Tibial nerve (tissue), 4 donors: ENCODE measurements at places on chromosomes 2 and 18. TPM values are rescaled to one million over a fixed set of nuclear protein-coding genes. Genes with fewer than 3 reads are reported as not detected.

CDH2 gene
- 7.5 TPM for total RNA-seq

AQP4 gene
- not detected for total RNA-seq

SERPINB3 gene
- total RNA-seq, result not detected

NAT8 gene
- total RNA-seq, result not detected

UPP2 gene
- total RNA-seq, result not detected

CFAP53 gene
- total RNA-seq, result 1.7 TPM

GCFC2 gene
- total RNA-seq, result 30.6 TPM

BCL2L11 gene
- total RNA-seq, result 16.7 TPM

CPS1 gene
- total RNA-seq, result 8.2 TPM

SLC40A1 gene
- 32.1 TPM for total RNA-seq

DNA sequence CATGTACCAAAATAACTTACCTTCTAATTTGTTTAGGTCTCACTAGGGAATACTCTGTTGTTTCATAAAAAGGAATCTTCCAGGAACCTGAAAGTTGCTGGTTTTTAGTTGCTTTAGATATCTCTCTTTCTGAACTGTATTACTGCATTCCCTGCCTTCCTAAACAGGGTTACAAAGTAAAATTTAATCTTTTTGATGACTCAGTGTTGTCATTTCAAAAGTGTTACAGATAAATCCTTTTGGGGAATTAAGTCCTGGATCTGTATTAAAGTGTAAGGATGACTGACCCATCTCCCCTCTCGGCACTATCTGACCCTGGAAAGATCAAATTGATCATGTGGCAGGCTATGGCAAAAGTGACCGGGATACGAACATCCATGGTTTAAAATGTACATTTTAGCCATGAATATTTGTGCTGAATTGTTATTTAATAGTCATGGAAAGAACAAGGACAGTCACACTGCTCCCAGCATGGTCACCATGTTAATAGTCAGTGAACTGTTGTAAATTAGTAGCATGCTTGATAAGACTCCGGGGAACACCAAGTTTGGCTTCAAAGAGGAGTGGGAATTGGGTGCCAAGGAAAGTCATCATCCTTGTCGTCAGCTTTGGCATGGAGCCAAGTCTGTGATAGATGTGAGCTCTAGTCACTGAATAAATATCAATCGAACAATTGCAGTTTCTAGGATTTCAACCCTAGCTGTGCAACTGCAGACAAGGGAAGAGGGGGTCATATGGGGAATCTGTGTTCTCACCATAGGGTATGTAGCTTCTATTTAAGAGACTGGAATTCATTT lies 4.2 kb downstream of the PLEKHA3 start:
- peak; percentile 28 for DNase-seq

DNA sequence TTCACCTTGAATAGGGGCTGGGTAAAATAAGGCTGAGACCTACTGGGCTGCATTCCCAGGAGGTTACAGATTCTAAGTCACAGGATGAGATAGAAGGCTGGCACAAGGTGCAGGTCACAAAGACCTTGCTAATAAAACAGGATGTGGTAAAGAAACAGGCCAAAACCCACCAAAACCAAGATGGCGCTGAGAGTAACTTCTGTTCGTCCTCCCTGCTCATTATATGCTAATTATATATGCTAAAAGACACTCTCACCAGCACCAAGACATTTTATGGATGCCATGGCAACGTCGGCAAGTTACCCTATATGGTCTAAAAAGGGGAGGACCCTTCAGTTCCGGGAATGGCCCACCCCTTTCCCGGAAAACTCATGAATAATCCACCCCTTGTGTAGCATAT lies 711.5 kb upstream of the KLHL29 start:
- no peak for DNase-seq

DNA sequence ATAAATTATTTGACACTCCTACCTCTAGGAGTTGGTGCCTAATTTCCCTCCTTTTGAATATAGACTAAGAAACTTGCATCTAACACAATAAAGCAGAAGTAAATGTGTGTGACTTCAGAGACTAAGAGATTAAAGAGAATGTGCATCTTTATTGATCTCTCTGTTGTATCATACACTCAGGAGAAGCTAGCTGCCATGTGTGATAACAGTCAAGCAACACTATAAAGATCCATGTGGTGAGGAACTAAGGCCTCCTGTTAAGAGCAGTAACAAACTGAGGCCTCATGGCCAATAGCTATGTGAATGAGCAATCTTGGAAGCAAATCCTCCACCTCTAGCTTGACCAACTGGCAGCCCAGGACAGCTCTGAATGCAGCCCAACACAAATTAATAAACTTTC lies 3.4 kb downstream of the FANCL start:
- DNase-seq, result no peak

- DNase-seq, result no peak
Measured at GRCh38 chr2:3285901-3286645, 91.5 kb downstream of the EIPR1 start.

GRCh38 chr2:61244694-61245093 lies 82.7 kb downstream of the C2orf74 start:
- DNase-seq, result no peak

GRCh38 chr18:44758861-44759631 lies 78.4 kb downstream of the SETBP1 start:
- DNase-seq, result no peak

DNA sequence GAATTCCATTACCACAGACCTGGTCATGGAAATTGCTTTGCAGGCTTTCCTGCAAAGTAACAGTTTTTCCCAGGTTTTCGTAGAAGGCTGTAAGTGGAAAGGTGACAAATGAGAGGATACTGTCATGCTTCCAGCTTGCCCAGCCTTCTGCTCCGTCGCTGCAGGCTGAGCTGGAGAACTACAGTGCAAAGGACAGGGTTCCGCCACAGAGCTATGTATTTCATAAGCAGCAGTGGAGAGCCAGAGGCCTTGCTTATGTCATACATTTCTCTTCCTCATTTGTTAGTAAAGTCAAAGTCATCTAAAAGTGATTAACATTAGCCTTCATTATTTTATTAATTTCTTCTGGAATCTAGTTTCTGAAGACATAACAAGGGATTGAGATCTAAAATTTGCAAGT lies 72.9 kb upstream of the RBM44 start:
- DNase-seq, result no peak

- DNase-seq, result no peak
Measured at GRCh38 chr18:36212301-36213171, 25.2 kb downstream of the MOCOS start.

DNA sequence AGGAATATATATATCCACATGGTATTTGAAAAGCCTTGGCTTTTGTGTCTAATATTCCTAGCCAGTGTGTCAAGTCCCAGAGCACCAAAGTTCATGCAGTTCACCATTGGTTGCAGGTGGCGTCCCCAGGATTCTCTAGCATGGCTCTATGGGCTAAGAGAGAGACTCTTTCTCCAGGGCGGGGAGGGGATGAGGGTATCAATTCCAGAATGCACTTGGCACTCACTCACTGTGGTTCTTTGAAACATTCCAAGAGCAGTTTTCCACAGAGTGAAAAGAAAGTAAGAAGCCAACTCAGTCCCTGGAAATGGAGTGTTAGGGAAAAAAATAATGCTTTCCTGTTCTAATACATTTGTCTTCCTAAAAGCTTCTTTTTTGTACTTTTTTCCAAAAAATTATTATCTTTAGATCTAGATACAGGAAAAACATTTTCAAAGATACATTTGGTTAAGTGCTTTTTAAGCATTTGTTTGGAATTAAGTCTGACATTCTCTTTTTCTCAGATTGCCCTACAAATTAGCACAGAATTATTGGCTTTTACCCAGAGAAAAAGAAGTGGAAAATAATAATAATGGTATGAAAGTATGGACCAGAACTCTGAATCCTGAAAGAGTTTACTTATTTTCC lies 239.9 kb downstream of the PAX3 start:
- DNase-seq, result no peak

DNA sequence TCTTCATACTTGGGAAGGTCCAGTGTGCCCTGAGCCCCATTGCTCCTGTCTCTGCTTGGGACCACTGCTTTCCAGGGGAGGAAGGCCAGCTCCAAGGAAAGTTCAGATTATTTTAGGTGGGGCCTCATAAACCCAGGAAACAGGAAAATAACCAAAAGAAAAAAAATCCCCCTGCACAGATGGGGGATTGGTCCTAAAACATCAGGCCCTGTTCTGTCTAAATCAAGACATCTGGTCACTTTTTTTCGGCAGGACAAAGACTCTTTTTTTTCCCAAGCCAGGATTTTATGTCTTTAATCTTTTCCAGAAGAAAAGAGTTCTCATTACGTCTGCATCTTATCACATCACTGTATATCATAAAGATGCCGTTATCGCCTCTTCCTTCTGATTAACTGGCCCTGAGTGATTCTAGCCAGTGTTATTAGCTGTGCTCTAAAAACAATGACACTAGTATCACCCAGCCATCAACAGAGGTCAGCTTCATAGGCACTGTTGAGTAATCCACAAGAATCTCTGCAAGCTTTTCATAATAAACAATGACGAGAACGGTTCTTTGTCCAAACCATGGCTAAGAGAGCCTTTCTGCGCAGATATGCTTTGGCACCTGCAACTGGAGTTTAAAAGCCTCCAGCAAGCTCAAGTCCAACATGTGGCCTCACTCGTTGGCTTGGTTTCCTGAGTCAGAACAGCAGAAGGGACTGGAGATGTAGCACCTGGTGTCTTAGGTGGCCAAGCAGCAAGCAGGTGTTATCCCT lies 138.2 kb downstream of the VAPA start:
- DNase-seq, result peak; percentile 76

DNA sequence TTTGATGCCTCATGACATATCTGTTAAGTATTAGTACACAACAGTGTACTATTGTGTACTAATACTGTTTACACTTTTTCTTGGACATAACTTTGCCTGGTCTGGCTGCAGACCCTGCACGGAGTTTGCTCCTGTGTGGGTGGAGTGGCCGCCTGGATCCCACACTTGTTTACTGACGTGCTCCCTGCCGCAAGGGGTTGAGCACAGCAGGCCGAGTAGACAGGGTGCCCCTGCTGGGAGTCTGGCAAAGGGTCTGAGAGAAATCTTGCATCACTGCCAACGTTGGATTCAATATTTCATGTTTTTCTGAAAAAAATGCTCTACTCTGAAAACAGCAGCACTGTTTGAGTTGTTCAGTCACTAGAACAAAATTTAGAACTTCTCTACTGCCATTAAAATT lies 59.0 kb downstream of the PDK1 start:
- DNase-seq, result no peak

DNA sequence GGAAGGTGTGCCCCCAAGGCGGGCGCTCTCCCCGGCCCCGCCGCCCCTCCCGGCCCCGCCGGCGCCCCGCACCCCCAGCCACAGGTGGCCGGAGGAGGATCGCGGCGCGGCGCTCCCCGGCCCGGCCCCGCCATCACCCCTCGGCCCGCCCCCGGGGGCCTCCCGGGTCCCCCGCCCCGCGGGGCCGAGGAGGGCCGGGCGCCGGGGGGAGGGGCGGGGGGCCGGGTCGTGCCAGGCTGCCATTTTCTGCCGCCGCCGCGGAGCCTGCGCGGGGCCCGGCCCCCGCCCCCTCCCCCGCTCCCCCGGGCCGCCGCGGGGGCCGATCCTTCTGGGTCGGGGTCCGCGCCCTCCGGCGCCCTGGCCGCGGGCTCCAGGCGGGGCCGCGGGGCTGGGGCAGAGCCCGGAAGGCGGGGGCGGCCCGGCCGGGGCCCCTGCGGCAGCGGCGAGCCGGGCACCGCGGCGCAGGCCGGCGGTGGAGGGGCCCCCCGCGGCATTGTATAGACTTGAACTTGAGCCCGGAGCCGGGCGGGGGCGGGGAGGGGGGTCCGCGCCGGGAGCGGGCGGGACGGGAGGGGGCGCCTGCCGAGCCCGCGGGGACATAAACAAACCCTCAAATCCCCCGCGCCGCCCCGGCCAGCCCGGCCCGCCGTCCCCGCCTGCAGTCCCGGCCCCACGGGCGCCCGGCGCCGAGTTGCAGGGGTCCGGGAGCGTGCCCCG lies 556 bp downstream of the DNMT3A start:
- no peak for DNase-seq

GRCh38 chr2:101145406-101145805 lies 5.8 kb downstream of the TBC1D8 start:
- no peak for DNase-seq

DNA sequence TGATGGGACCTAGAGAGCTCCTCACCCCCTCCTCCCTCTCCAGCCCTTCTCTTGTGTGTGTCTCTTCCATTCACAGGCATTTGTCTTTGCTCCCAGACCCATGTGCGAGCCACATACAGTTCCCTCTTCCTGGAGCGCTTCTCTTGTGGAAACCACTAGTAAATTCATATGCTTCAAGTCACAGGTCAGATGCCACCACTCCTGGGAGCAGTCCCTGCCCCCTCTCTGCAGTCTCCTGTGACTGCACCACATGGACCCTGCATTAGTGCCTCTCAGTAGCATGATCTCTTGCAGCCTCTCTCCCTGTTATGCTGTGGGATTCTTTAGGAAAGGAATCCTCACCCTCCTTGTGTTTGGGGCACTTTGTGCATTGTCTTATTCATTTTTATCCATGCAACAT lies 96.5 kb upstream of the NFATC1 start:
- no peak for DNase-seq

DNA sequence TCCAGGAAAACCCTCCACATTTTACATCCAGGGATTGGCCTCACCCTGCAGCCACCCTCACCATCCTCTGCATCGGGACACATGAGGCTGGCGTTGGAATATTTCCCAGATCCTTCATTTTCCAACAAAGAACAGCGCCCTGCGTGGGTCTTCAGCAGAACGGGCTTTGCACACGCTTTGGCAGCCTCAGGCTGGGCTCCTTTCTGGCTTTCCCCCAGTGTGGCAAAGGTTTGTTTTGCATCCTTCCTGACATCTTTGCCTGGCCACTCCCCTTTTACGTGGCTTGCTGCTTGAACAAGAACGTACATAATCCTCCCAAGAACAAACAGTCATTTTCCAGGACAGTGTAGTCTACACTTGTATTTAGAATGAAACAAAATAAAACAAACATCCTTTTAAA lies 25.6 kb upstream of the GREB1 start:
- DNase-seq, result no peak

GRCh38 chr2:32553829-32554432 lies 73.9 kb upstream of the TTC27 start:
- DNase-seq, result no peak

DNA sequence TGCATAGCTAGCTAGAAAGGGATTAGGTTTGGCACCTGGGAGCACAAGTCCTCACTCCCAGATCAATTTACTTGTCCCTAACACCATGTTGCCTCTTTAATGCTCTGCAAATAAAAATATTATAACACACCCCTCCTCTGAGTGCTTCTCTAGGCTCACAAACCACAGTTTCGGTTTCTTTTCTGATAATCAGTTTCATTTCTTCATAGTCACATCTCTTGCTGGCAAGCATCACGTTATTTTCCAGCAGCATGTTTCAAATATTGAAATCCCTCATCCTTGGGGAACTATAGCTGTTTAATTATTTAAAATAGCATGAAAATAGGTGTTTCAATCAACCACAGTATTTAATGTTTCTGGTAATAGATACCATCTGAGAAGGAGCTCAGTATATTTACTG lies 13.9 kb upstream of the SMCHD1 start:
- DNase-seq, result no peak

GRCh38 chr2:55733335-55733734 lies 39.7 kb upstream of the PNPT1 start:
- DNase-seq, result no peak
